ENCODE measurements at places on chromosomes 2 and 18.

GRCh38 chr18:78699499-78699898 lies 280.1 kb upstream of the SALL3 start:
- DNase-seq = no peak

GRCh38 chr2:218875692-218876246 lies 4.9 kb upstream of the WNT10A start:
- DNase-seq = no peak

- no peak for DNase-seq
Observed at GRCh38 chr18:9594823-9595596, 19.3 kb downstream of the PPP4R1 start.

DNA sequence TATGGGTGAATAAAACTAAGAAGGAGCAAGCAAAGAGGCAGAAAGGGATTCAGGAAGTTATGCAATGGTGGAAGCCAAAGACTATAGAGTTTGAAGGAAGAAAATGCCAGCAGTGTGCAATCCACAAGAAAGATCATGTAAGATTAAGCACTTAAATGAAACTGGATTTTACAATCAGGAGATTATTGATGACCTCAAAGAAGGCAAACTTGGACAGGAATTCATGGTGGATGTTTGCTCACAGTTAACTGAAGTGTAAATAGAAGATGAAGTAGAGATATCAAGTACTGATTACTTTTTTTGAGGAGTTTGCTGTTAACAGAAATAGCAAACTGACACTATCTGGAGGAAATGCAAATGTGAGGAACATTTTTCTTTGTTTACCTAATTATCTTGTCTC lies 308.9 kb downstream of the RND3 start:
- no peak for DNase-seq

DNA sequence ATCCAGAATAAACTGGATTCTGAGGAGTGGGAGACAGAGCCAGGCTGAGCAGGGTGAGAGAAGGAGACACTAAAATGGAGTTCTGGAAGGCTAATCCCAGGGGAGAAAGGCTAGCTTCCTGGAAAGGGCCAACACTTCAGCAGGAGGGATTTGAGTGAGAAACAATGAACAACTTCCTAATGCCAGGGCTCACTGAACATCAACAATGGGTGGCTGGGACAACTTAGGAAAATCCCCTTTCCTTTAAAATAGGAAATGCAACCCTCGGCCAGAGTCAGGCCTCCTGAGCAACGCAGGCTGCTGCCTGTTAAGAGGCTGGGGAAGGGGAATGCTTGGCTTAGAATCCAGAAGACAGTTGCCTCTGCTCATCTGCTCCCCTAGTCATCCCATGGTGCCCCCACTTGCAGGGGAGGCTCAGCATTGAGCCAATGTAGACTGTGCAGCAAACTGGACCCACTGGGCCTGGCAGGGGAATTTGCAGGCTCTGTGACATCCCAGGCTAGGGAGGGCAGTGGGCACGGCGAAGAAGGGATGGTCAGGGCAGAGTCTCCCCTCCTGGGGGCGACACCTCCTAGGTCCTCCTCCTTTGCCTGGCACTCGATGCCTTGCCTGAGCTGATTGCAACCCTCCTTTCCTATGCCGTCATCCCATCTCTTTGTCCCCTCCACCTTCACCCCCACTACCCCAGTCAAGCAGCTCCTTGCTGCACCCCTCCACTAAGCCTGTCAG lies 182.5 kb downstream of the TNS1 start:
- DNase-seq = no peak

- DNase-seq = no peak
Observed at GRCh38 chr2:15982285-15983044, 42.1 kb downstream of the MYCN start.

DNA sequence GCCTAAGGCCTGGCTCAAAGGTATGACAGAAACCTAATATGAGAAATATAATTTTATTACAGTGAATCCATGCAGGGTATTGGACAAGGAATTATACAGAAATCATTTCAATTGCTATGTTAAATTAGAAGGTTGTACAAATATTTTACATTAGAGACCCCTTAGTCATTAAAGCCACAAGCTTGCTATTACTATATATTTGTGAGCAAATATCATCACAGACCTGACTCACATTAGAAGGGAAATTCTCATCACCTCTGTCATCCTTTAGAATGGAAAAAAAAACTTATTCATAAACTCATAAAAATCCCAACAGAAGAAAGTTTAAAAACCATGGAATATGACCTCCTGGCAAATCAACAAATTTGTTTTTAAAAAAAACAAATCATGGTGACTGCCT lies 277.9 kb downstream of the DCC start:
- no peak for DNase-seq

- no peak for DNase-seq
Observed at GRCh38 chr2:236754271-236754944, 184.8 kb downstream of the ACKR3 start.
